ENCODE measurements at places on chromosomes 1 and 21.

GRCh38 chr1:236338096-236338495 lies 56.0 kb upstream of the EDARADD start:
- DNase-seq = no peak

DNA sequence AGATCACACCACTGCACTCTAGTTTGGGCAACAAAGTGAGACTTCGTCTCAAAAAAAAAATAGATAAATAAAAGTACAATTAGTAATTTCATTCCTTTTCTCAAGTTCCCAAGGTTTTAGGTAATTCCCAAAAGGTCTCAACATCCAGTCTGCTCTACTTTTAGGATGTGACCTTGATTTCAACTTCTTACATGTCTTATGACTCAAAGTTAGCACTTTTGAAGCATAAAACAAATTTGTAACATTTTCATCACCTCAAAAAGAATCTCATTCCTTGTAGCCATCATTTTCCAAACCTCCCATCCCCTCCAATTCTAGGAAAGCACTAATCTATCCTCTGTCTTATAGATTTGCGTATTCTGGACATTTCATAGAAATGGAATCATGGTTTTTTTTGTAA lies 32.2 kb downstream of the SNX27 start:
- DNase-seq = no peak

GRCh38 chr1:15256584-15256983 lies 9.6 kb downstream of the FHAD1 start:
- DNase-seq = no peak

- no peak for DNase-seq
Measured at GRCh38 chr1:30054126-30054525, 669.3 kb downstream of the MATN1 start.

GRCh38 chr1:160744199-160744851 lies 5.3 kb downstream of the SLAMF7 start:
- DNase-seq = no peak

- no peak for DNase-seq
Measured at GRCh38 chr1:224273641-224274040, 56.3 kb downstream of the NVL start.

DNA sequence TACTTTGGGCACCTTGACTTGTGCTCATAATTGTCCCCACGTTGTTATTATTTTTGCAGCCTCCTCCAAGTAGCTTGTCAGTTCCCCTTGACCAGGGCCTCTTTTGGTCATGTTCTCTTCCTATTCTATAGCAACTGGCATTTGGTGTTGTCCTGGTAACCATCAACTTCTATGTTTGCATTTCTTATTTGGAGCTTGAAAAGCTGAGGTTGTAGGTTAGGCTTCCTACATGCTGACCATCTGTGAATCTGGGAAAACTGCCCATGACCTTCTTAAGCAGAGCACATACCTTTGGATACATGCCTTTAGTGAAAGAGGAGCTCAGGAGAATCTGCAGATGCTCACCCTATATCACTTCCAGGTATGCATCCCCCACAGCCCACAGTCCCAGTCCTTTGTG lies 160.8 kb downstream of the HHAT start:
- no peak for DNase-seq

GRCh38 chr1:145689922-145690321 lies 17.2 kb downstream of the PDZK1 start:
- no peak for DNase-seq

GRCh38 chr1:54885807-54886723 lies 930 bp downstream of the DHCR24 start:
- peak; percentile 29 for DNase-seq

DNA sequence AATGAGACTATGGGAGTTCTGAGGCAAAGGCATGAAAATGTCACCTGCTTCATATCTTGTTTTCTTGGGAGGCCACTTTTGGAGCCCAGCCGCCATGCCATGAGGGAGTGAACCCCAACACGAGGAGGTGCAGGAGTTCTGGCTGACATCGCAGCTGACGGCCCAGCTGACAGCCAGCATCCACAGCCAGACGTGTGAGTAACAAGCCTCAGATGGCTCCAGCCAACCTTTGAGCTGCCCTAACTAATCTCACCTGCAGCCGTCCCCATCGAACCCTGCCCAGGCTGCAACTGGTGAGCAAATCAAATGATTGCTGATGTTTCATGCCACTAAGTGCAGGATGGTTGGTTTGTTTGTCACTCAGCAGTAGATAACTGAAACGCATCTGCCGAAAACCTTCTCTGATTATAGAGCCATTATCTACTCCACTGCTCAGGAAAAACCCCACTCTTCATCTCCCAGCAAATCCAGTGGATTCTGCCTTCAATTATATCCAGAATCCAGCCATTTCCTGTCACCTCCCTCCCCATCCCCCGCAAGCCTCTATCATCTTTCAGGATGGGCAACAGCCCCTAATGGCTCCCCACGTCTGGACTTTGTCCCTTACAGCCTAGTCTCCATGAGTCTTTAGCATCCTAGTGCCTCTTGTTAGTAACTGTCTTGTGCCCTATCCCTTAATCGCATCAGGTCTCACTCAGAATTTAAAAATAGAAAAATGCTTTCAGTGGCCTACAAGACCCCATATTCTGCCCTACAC lies 18.5 kb upstream of the RAB4A start:
- no peak for DNase-seq

GRCh38 chr1:227896710-227897655 lies 50.7 kb downstream of the WNT9A start:
- no peak for DNase-seq

DNA sequence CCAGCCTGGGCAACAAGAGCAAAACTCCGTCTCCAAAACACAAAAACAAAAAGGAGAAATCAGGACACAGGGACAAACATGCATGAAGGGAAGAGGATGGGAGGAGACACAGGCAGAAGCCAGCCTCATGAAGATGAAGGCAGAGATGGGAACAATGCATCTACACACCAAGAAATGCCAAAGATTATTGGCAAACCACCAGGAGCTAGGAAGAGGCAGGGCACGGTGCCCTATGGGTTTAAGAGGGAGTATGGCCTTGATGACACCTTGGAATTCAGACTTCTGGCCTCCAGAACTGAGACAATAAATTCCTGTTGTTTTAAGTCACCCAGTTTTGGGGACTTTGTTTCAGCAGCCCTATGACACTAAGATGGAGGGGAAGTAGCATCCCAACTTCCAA lies 5.2 kb downstream of the TMPRSS3 start:
- DNase-seq = no peak

GRCh38 chr1:19493547-19493946 lies 8.2 kb upstream of the CAPZB start:
- DNase-seq = no peak

DNA sequence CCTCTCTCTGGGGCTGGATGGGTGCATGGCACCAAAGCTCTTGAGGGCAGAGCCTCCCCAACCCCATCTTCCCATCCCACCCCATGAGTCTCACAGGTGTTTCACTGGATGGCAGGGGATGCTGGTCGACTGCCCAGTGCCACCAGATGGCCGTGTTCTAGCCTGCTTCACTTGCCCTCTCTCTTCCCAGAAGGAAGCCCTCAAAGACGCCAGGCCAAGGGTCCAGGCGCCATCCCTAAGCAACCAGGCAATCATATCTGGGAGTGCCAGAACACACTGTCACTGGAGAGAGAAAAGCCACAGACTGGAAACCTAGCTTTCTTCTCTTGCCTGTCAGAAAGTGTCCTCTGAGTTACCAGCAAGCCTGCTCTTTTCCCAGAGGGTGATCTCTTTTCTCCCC lies 26.7 kb downstream of the PIGM start:
- no peak for DNase-seq

GRCh38 chr1:78437396-78437795 lies 53.4 kb upstream of the PTGFR start:
- DNase-seq = no peak

GRCh38 chr1:62364721-62365120 lies 45.5 kb upstream of the KANK4 start:
- no peak for DNase-seq

DNA sequence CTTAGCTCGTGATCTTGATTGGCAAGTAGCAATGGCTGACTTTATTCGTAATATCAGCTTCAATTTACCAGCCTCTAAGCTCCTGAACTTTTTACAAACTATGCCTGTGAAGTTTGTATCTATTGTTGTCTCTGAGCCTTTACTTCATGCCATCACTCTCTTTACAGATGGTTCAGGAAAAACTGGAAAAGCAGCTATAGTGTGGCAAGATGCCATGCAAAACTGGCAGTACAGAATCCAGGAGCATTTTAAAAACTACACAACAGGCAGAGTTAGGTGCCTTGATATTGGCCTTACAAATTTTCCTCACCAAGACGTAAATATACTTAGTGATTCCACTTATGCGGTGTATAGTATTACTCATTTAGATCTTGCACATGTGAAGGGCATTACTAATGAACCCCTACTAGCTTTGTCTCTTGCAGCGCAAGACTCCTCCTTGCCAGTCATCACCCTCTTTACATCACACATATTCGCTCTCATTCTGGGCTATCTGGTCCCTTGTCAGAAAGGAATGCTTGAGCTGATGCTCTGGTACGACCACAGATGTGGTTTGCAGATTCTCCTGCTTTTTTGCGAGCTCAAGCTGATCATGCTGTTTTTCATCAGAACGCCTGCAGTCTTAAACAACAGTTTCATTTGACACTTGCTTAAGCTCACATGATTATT lies 36.3 kb downstream of the CLCA1 start:
- peak; percentile 19 for DNase-seq

DNA sequence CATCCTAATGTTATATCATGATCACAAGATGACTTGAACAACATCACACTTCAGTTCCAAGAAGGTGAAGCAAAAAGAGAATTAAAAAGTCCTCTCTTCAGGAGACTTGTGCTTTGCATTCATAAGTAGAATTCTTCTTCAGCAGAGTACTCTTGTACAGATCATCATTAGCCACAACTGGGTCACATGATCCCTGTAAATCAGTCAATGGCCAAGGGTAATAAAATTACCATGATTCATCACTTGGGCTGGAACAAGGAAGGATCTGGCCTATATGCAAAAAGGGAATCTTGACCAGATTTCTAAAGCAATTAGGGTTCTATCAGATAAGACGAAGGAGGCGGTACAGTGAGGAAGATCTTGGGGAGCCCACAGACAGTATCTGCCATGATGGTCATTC lies 458.0 kb upstream of the DEPDC1 start:
- no peak for DNase-seq

DNA sequence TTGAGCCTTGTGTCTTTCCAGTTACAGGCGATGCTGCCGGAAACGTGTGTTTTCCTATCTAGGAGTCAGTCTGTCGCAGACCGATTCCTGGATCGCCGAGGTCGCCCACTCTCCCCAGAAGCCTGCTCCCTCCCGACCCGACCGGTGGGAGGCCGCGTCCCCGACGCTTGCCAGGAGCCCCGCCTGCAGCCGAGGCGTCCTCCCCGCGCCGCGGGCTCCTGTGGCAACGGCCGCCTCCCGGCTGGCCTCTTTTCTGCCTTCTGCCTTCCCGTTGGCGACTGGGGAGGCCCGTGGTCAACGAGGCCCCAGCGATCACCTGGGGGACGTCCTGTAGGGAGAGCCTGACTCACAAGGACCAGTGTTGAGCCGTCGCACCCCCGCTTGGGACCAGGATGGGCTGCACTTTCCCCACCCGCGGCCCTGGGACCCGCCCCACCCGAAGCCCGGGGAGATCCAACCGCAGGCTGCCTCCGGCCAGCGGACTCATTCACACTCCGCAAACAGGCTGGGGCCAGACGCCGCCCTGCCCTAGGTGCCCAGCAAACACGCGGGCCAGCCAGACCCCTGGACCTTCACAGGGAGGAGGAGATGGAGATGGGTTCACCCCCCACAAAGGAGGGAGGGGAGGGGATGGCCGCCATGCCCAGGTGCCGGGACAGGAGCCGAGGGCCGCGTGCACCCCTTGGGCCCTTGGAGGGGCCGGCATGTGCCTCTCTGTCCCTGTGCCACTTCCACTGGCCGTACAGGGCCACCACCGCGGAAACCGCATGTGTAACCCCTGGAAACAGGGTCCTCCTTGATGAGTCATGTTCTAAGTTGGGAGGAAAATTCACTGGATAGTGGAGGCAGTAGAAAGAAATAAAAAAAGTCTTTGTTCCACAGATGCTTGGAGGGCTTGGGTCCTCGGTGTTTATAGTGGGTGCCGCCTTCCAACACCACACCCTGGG lies 7.2 kb upstream of the COL6A1 start:
- peak; percentile 47 for DNase-seq

- DNase-seq = no peak
Measured at GRCh38 chr1:25684216-25684965, 67.8 kb downstream of the MAN1C1 start.

DNA sequence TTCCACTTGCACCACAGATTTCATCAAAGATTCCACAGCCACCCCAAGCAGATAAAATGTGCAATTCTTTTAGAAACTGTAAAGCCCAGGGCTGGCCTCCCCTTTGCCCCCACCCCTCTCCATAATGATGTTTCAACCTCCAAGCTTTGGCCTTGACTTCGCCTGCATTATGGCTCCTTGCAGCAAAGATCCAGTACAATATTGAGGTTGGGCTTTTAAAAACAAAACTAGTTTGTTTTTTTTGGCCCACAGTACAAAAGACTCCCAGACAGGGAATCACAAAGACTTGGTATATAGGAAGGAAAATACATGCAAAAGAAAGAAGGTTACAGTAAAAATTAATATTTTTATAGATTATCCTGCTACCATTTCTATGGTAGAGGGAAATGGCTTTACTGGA lies 356.5 kb upstream of the PTBP2 start:
- no peak for DNase-seq

DNA sequence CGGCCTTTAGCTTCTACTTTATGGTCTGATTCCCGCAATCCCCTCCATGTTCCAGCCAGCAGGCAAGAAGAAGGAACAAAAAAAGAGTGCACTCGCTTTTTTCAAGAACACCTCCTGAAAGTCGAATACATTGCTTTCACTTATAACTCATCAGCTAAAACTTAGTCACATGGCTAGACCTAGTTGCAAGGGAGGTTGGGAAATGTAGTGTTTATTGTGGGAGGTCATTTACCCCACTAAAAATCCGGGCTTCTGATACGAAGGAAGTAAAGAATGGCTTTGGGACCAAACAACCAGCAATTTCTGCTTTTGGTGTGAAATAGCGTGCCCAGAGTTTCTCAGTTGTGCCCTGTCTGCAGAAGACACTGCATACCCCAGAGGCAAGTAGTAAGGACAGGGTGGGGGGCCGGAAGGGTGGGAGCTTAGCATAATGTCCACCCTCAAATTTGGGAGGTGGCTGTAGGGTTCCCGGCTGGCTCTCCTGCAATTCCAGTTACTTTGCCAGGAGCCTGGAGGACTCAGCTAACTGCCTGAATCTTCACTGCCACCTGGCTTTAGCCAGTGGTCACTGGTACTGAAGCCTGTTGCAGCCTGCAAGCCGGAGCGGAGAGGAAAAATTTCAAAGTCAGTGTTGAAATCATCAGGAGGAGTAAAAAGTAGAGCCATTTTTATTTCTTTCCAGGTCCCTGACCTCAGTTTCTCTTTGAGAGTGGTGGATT lies 57.7 kb upstream of the F3 start:
- no peak for DNase-seq

- DNase-seq = no peak
Measured at GRCh38 chr1:243667591-243667990, 182.5 kb downstream of the AKT3 start.

GRCh38 chr21:33943293-33943692 lies 27.7 kb upstream of the ATP5PO start:
- DNase-seq = no peak

DNA sequence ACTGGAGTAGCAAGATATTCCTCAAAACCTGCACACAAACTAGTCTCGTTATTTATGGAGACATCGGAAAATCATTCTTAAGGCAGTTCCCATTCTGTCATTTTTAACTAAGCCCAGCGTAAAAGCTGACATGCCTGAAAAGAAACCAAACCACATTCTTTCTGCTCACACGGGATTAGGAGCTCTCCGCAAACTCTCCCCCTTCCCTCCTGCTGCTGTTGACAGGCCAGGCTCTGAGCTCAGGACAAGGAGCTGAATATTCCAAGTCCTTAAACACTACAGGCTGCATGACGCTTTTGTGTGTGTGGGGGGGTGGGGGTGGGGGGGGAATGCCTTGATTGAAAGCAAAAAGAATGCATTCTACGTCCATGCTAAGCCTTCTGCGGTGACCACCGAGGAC lies 5.2 kb downstream of the OLIG1 start:
- no peak for DNase-seq

All from hematopoietic multipotent progenitor cell treated with erythropoietin and hydrocortisone succinate and interleukin-3 and kit ligand, for 4 days (in vitro differentiated cells).